ENCODE measurements at places on chromosomes 2 and 18. TPM values are rescaled to one million over a fixed set of nuclear protein-coding genes. Genes with fewer than 3 reads are reported as not detected.

The SP100 gene
- total RNA-seq = 28.2 TPM

The GPR39 gene
- total RNA-seq = 9.8 TPM

The GPR35 gene
- 0.40 TPM for total RNA-seq

The MDH1B gene
- 1.6 TPM for total RNA-seq

The TUBB8B gene
- total RNA-seq = not detected

The NLRC4 gene
- total RNA-seq = not detected

The LIMS4 gene
- total RNA-seq = 0.88 TPM

The GULP1 gene
- total RNA-seq = 57.0 TPM

The GALR1 gene
- total RNA-seq = not detected

The ZNF804A gene
- not detected for total RNA-seq

The LAMA1 gene
- total RNA-seq = not detected

The RBM44 gene
- total RNA-seq = 0.21 TPM

The NGEF gene
- 19.1 TPM for total RNA-seq

The SERPINB12 gene
- not detected for total RNA-seq

The SCTR gene
- not detected for total RNA-seq

The C2orf74 gene
- total RNA-seq = 17.1 TPM

The ONECUT2 gene
- total RNA-seq = 0.41 TPM

The CTAGE1 gene
- total RNA-seq = not detected

The ASIC4 gene
- 0.08 TPM for total RNA-seq

The CD302 gene
- total RNA-seq = 2.3 TPM

The ALPI gene
- not detected for total RNA-seq

The CXXC1 gene
- 50.7 TPM for total RNA-seq

The CPLX4 gene
- not detected for total RNA-seq

The ASNSD1 gene
- 34.4 TPM for total RNA-seq

The PLEKHH2 gene
- total RNA-seq = 0.75 TPM

The CAB39 gene
- total RNA-seq = 56.4 TPM

The GKN2 gene
- 3.5 TPM for total RNA-seq

The SATB2 gene
- 2.9 TPM for total RNA-seq

The CHRNA1 gene
- total RNA-seq = not detected

The ADCY3 gene
- 75.8 TPM for total RNA-seq

The TNFRSF11A gene
- 6.5 TPM for total RNA-seq

The IL37 gene
- not detected for total RNA-seq

The STAT1 gene
- total RNA-seq = 60.8 TPM

The UPP2 gene
- not detected for total RNA-seq

The CKAP2L gene
- 13.4 TPM for total RNA-seq

The PROC gene
- 3.2 TPM for total RNA-seq

The ANAPC1 gene
- total RNA-seq = 29.3 TPM

The PSTPIP2 gene
- total RNA-seq = 0.33 TPM

The CABYR gene
- 11.3 TPM for total RNA-seq

The EFEMP1 gene
- 41.0 TPM for total RNA-seq

The EMX1 gene
- total RNA-seq = 0.20 TPM

The TMEM163 gene
- total RNA-seq = 0.12 TPM

The UGT1A8 gene
- not detected for total RNA-seq

Data from A549 treated with CpdA at 1 μM for 4 hours (cell line).